ENCODE measurements at places on chromosomes 12 and 14.
A peak's percentile ranks its signal among the peaks of the same experiment; 100 is the strongest.

- DNase-seq: no peak
These were observed 68.0 kb downstream of the NIN start for GRCh38 chr14:50762931-50763300.

- DNase-seq: no peak
These were observed 6.4 kb downstream of the TMEM117 start for GRCh38 chr12:43842259-43842658.

GRCh38 chr14:71136386-71137060, 229.3 kb downstream of the PCNX1 start:
- DNase-seq: no peak

DNA sequence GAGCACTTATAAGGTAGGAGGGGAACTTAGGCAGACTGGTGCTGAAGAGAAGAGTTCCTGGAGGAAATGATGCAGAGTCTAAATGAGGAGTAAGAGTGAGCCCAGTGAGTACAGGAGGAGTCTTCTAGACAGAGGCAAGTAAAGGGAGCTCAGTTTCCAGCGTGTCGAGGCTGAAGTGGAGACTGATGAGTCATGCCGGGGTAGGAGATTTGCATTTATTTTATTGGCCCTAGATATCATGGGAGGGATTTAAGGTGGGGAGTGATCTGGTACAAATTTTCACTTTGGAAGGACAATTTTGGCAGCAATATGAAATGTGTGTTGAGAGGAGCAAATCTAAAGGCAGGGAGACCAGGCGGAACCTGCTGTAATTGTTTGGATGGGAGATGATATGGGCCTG, 157.5 kb downstream of the TTC8 start:
- no peak for DNase-seq

DNA sequence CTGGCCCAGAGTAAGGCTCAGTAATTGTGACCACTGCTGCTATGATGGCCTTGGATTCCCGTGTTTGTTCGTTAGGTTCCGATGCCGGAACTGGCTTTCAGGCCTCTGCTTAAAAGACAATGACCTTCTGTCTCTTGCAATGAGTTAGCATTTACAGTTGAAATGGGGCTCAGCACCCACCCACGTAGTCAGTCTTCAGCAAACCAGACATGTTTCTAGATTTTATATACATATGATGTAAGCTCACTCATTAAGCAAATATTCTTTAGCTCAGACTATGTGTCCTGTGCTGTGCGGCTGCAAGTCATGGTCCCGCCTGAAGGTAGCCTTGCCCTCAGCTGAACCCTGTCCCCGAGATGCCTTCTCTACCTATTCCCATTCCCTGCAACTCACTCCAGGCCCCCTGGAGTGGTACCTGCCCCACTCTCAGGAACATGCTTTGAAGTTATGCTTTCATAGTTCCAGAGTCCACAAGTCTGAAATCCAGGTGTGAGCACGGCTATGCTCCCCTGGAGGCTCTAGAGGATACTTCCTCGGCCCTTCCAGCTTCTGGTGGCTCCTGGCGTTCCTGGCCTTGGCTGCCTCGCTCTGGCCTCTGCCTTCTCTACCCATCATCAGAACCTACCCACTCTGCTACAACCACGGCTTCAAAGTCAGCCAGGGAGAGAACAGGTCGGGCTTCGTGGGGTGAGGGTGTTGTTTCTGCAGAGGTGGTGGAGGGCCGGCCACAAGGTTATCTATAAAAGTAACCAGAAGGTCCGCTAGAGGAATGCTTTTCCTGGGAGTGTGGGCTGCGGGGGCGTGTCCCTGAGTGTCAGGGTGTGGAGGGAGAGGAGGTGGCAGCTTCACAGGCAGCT, 157.8 kb downstream of the RBM19 start:
- no peak for DNase-seq

GRCh38 chr12:49783917-49784676, 42.7 kb downstream of the TMBIM6 start:
- no peak for DNase-seq

DNA sequence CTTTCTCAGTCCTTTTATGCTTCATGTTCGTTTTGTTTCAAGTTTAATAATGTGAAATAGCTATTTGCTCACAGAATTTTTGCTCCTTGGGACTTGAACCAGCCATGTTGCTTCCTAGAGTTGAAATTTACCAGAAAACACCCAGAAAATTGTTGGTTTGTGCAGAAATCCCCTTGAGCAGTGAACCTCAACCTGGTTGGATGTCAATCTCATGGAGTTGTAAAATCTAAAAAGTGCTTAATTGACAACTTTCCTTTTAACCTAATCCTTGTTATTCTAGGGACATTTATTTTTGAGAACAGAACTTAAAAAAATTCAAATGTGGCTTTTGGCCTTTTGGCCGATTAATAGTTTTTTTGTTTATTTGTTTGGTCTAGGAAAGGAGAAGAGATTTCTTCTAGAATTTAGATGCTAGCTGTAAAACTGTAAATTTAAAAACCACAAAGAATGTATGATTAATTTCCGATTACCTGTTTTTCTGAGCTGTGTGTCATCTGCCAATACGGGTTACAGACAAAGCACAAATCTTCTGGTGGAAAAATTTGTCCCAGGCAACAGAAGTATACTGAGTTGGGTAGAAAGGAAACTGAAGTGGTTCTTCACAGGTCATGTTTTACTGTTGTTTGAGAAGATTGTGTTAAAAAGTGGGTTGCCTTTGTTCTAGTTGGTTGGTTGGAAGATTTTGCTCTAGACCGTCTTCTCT, 154.4 kb downstream of the FUT8 start:
- no peak for DNase-seq

- DNase-seq: no peak
These were observed 1.7 kb downstream of the FAM186B start for GRCh38 chr12:49603721-49604120.

DNA sequence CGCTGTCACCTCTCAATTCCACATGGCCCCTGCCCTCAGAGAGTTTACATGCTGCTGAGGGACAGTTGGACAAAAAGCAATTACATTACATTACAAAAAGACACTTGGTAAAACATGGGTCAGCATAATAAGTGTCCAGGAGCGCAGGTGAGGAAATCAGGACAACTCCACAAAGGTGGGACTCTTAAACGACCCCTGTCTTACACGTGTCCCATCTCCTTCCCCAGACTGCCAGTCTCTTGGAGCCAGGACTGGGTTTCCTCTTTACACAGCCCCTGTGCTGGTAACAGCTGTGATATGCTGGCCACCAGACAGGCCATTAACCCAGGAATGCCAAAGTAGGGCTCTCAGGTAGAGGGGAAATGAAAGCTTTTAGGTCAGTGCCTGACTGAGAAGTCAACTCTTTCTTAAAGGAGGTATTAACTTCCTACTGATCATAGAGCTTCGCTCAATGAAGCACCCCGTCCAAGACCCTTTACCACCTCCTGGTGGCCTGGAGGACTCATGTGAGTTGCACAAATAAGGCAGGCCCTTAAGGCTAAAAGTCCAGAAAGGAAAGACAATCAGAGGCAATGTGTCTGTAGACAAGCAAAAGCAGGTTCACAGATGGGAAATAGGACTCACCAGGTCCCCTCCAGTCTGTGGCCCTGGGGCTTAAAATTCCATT, 55.5 kb downstream of the ANO2 start:
- peak; percentile 29 for DNase-seq

- DNase-seq: no peak
These were observed 212.8 kb upstream of the KITLG start for GRCh38 chr12:88793096-88793495.

DNA sequence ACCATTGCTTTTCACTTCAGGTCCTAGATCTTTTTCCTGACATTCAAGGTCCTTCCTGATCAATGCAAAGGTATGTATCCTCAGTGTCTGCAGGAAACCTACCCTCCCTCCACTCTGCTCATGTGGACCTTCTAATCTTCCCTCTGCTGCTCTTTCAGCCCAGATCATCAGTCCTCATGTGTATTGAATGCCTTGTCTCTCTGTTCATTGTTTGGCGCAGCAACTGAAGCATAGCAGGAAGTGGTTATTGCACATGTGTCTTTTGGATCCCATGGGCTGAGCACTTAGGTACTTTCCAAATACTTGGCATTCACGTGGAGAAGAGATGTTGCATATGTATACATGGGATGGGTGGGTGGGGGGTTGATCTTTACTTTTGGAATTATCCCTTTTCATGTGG, 4.3 kb upstream of the NIN start:
- peak; percentile 19 for DNase-seq

GRCh38 chr12:67804168-67804567, 155.6 kb downstream of the DYRK2 start:
- no peak for DNase-seq

- DNase-seq: no peak
These were observed 23.8 kb downstream of the GNS start for GRCh38 chr12:64735442-64735841.
